NB4 (cell line): ENCODE measurements at places on chromosomes 7 and 10.

DNA sequence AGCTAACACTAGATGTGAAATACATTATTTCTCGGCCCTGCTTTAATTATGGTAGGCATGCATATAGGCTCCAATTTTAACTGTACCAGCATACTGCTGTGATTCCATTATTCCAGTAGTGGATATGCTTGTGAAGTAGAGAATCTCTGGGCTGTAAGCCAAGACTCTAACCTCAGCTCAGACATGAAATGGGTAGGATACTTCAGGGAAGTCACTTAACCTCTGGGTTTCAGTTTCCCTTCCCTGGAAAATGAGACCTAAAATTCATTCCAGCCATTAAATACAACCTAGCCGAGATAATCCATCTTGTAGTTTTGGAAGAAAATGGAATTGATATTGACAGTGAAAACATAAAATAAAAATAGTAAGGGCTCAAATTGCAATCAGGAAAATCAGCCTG, 59.6 kb upstream of the TRIL start:
- DNase-seq: no peak

GRCh38 chr10:102581401-102581800, 62.9 kb upstream of the TRIM8 start:
- DNase-seq: no peak

GRCh38 chr7:28658381-28658780, 246.1 kb downstream of the CREB5 start:
- DNase-seq: no peak

DNA sequence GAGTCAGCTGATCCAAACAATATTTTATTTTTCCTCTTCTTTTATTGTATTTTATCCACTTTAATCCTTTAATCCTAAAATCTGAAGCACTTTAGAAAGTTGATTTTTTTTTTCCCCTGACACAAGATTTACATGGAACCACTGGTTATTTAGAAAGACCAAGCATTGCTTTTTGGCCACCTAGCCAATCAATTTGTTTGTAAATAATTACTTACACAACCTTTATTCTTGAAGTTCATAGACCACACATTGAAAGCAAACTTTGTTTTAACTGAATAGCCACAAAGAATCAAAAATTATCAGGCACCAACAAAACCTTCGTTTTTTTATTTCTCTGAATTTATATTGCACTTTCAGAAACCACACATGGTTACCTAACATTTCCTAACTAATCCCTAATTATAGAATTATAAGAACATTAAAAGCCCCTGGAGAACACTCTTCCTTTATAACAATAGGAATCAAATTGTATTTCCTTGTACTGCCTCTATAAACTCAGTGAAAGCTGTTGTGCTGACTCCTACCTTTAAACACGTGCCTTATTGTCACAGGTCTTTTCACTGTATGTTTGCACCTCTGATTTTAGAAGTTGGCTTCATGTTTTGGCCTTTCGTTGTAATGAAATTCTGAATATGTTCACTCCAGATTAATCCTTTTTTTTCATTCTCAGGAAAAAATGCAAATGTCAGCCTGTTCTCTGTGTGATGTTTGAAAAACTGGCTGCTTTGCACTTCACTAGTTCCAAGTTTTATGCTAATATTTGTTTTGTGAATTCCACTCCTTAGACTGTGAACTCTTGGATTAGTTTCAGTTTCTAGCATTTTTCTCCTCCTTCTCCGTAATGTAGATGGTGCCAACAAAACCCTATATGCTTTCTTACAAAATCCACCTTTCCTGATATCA, 1511.9 kb downstream of the REEP3 start:
- DNase-seq: no peak

DNA sequence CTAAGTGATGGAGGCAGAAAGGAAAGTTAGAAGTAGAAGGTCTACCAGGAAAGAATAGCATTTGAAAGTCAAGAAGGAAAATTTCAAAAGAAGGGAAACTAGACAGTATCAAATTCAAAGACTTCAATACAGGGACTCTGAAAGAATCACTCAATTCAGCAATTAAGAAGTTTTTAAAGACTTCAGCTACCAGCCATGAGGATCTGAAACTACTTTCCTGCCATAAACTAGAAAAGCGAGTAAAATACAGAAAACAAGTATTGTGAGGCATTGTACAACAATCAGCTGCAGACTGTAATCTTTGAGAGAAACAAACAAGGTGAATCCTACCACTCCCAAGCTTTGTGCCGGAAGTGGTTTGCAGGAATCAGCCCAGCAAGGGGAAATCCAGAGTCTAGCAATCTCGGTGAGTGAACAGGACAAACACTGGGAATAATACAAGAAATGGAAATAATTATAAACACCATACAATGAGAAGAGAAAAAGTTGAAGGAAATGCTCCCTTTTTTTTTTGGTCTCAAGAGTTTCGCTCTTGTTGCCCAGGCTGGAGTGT, 62.4 kb downstream of the ARHGAP12 start:
- no peak for DNase-seq

DNA sequence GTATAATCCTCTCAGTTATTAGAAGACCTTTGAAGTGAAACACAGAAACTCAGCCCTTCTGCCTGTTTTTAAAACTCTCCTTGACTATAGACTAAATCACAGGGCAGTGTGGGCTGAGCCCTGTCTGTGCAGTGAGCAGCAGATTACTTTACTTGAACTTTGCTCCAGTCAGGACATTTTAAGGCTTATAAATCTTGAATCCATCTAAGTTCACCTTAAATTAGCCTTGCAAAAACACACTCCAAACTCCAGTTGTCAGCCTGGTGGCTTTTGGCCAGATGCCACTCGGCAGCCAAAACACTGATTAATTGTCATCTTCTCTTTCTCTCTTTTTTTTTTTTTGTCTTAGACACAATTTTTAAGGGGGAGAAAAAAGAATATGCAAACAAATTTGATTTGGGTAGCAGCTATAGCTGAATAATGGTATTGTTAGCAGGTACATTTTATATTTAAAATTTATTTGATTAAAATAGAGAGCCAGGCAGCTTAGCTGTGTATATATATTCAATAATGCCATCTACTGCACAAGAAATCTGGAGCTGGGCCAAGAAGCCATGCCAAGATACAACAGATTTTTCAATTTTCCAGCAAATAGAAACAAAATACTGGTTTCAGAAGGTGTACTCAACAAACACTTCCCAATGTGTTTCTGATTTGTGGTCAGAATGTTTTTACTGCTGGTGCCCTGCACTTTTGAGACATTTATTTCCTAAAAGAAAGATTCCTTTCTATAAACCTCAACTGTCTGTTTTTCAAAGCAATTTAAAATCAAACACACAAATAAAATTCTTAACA, 247.7 kb downstream of the TFEC start:
- DNase-seq: no peak

DNA sequence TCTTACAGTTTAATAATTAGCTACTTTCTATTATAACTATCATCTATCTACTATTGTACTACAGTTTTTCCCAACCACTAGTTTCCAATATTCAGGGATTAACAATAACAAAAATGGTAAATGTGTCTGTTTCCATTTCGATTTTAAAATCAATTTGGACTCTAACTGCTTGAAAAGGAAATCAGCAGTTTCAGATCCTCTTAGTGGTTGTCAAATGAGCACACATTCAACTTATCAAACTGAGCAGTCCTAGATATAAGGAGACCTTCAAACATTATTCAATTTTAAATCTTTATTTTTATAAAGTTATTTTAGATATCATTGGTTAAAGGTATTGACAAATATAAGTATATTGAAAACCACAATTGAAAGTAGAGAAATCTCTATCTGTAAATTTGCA, 46.8 kb upstream of the CD36 start:
- DNase-seq: no peak

DNA sequence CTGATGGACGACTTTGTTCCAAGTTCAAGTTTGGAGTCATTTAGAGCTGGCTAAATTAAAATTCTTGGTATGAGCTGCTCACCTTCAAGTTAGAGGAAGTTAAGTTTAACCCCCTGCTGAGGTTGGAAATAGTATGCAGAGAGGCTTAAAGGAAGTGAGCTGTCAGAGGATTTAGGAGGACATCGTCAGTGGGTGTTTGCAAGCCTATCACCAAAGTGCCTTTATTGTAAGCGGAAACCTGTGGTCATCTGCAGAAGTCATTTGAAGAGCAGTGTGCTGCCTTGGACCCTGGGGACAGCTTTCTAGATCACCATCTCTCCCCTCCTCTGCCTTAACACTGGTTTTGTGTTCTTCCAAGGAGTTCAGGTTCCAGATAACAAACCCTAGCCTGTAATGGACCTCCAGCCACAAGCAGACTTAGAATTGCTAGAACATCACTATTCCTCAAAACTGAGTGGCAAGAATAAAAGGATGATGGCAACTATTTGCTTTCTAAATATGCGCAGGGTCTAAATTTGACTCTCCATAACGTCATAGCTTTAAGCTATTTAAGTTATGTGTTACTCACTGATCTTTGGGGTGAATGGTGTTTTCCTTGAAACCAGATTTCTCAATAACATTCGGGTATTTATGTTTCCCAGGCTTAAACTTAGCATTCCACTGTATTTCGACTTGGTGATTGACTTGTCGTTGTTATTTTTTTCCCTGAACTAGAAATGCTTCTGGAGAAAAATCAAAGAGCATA, 93.4 kb downstream of the SLC39A12 start:
- peak; percentile 48 for DNase-seq

DNA sequence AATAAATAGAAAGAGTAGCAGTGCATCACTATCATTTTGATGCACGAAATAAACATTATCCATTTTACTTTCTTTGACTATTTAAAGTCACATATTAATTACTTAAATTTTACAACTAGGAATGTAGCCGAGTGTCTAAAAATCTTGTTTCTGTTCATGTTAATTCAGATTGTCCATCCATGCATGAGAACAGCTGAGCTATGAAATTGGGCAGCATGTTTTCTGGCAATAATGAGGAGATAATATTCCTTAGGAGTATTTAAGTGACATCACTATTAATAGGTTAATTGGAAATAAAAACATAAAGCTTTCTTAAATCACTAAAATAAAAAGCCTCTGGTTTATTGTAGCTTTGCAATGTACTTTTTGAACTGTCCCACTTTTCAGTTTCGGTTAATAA, 293.8 kb downstream of the PHTF2 start:
- DNase-seq: no peak

DNA sequence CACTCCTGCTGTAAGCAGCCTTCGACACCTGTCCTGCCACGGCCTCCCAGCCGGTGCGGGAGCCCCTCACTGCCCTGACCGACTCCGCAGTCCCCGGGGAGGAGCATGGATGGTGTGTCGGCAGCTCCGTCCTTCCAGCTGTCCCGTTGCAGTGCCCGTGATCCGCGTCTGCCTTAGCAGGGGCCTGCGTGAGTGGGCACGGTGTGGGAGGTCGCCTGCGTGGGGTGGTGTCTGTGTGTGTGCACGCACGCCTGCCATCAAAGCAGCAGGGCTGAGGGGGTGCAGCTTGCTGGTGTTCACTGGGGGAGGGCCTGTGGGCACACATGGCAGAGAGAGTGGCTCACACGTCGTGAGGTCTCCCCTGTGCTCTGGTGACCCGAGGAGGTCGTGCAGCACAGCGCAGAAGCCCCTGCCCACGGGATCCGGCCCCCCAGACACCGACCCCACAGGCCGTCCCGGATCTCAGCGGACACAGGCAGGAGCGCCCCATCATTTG, 10.3 kb downstream of the MAFK start:
- DNase-seq: no peak
